ENCODE measurements at places on chromosomes 7 and 10.

DNA sequence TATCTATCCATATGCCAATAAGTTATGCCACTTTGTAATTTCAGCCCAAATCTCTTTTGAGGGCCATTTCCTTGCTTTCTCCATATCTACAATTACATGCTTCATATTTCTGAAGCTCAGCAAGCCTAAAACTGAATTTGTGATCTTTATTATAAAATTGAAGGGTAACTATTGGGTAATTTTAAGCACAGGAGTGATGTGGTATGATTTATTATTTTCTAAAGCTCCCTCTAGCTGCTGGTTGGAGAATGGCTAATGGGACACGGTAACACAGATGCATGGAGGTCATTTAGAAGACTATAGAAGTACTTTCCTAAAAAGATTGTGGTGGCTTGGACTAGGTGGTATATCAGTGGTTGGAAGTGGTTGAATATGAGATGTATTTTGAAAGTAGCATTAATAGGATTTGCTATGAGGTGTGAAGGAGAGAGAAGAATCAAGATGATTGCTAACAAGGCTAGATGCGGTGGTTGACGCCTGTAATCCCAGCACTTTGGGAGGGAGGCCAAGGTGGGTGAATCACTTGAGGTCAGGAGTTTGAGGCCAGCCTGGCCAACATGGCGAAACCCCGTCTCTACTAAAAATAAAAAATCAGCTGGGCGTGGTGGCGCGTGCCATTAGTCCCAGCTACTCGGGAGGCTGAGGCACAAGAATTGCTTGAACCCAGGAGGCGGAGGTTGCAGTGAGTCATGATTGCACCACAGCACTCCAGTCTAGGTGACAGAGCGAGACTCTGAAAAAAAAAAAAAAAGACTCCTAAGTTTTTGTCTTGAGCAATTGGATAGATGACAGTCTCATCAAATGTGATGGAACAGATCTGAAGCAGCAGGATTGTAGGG lies 13.9 kb downstream of the KLHDC10 start:
- DNase-seq: peak; percentile 65

- no peak for DNase-seq
Observed at GRCh38 chr7:27198138-27198841, 1.6 kb downstream of the HOXA13 start.

- DNase-seq: peak; percentile 32
Observed at GRCh38 chr10:77350711-77351119, 286.9 kb downstream of the KCNMA1 start.

GRCh38 chr7:154183946-154184345 lies 131.7 kb downstream of the DPP6 start:
- no peak for DNase-seq

- DNase-seq: no peak
Observed at GRCh38 chr7:142887282-142888015, 1.9 kb upstream of the TRPV6 start.

GRCh38 chr7:50956522-50957155 lies 173.9 kb upstream of the GRB10 start:
- DNase-seq: no peak
